ENCODE measurements at places on chromosomes 5 and 9.

DNA sequence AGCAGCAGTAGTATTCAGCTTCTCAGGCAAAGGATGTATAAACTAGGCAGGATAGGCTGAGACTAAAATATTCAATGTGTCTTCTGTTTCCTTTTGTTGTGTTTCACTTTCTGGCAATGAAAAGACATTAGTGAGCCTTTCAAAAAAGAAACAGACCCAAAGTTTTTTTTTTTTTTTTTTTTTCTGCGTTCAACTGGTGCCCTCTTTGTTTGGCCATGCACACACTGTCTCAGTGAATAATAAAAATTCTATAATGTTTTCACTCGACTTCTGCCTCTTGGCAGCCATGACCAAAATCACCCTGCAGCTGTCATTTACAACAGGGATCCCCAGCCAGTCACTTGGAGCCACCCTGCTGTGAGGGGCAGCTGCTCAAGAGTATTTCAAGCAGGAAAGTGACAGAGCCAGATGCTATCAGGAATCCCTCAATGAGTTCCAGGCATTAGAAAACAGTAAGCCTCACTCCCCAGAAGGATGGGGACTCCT lies 44.0 kb upstream of the MAN2A1 start:
- DNase-seq, result no peak

GRCh38 chr5:88509403-88509802 lies 240.8 kb upstream of the TMEM161B start:
- no peak for DNase-seq

GRCh38 chr9:134720796-134721195 lies 79.2 kb downstream of the COL5A1 start:
- DNase-seq, result no peak

DNA sequence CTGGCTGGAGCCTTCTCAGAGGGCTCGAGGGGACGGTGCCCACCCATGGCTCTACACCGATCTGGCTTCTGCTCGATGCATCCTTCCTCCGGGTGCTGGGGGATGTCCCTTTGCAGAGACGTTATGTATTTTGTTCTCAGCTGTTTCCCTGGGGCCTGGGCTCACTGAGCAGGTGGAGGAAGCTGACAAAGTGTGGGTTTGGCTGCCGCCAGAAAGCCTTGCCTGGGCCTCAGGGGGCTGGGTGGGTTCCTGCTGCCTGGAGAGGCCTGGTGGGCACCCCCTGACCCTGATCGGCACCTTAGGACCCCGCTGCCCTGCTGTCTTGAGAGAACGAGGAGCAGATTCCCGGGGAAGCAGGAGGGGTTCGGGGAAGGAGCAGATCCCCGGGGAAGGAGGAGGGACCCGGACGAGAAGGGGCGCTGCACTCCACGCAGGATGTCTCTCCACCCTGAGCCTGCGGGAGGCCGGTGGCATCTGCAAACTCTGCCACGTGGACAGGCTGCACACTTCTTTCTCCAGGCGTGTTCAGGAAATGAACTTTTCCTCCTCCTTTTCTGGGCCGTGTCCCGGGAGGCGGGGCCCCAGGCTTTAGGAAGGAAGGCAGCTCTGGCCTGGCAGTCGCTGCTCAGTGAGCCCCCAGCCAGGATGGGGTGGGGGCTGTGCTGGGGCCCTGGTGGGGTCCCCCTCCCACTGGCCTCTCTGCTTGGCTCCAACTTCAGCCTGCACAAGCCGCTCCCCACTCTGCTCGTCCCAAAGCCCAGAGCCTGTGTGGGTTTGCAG lies 148.9 kb downstream of the RXRA start:
- peak; percentile 34 for DNase-seq

DNA sequence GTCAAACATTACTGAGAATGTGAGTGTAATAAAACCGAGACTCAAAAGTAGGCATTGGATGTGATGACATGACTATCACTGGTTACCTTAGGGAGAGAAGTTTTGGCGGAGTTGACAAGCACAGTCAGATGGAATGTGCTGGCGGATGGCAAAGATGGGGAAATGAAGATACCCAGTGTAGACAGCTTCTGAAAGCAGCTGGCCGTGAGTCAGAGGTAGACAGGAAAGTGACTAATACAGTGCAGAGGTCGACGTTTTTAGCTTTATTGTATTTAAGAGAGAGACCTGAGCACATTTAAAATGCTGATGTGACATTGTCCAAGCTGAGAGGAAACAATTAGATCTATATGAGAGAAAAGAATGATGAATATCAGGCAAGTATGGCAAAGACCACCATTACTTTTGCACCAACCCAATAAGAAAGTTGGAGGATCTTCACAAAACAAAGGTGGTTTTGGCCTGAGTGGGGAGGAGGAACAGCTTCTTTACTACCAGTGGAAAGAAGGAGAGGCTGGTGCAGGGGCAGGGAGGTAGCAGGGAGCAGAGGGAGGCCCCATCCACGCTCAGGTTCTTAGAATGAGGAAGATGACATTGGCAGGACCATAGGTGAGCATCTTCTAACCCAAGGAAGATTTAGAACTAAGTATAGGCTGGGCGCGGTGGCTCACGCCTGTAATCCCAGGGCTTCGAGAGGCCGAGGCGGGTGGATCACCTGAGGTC lies 36.7 kb upstream of the KCNIP1 start:
- peak; percentile 70 for DNase-seq

DNA sequence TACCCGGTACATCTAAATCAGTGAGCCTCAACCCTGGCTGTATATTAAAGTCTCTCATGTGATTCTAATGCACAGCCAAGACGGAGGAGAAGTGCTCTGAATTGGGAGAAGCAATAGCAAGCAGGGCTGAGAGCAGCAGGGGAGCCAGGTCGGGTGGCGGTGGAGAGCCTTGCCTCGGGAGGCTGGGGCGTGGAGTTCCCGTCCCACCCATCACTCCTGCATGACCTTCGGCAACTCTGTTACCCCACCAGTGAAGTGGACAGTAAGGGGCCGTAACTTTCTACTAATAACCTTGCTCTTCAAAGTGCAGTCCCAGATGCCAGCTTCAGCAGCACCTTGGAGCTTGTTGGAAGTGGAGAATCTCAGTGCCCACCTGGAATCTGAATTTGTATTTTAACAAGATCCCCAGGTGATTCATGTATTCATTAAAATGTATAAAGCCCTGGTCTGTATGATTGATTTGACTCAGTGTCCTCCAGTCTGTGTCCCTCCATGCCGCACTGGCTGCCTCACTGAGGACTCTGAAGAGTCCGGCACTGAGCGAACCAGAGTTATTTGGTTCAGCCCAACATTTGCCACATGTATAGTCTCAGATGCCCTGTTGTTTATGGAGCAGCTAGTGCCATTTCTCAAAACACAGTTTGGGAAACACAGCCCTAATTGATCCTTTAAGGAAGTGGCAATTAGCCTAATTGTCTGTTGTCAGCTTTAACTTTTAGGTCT lies 6.5 kb downstream of the ERGIC1 start:
- no peak for DNase-seq

- no peak for DNase-seq
Measured at GRCh38 chr5:1419476-1420210, 25.6 kb downstream of the SLC6A3 start.

Data from non-pigmented ciliary epithelial cell (primary cell).